ENCODE measurements at places on chromosomes 4 and X. TPM values are rescaled to one million over a fixed set of nuclear protein-coding genes. Genes with fewer than 3 reads are reported as not detected.

FREM3 gene
- polyA plus RNA-seq: 0.35 TPM

SHOX gene
- polyA plus RNA-seq: 1.3 TPM

MAGEA2B gene
- not detected for polyA plus RNA-seq

AP1S2 gene
- polyA plus RNA-seq: 52.7 TPM

GAGE12E gene
- not detected for polyA plus RNA-seq

LGI2 gene
- 6.0 TPM for polyA plus RNA-seq

PDCL2 gene
- not detected for polyA plus RNA-seq

SMIM31 gene
- polyA plus RNA-seq: not detected

AGA gene
- 6.9 TPM for polyA plus RNA-seq

DCHS2 gene
- 5.2 TPM for polyA plus RNA-seq

CENPI gene
- polyA plus RNA-seq: 6.2 TPM

MSX1 gene
- not detected for polyA plus RNA-seq

ERAS gene
- not detected for polyA plus RNA-seq

RIBC1 gene
- polyA plus RNA-seq: 0.60 TPM

TBC1D8B gene
- 8.7 TPM for polyA plus RNA-seq

FAM133A gene
- polyA plus RNA-seq: 0.19 TPM

NIPAL1 gene
- 9.7 TPM for polyA plus RNA-seq

ARMCX1 gene
- 84.4 TPM for polyA plus RNA-seq

TLR2 gene
- 2.7 TPM for polyA plus RNA-seq

GAGE12G gene
- not detected for polyA plus RNA-seq

TLR6 gene
- polyA plus RNA-seq: not detected

MUC7 gene
- not detected for polyA plus RNA-seq

PCDH10 gene
- polyA plus RNA-seq: 0.43 TPM

PHEX gene
- polyA plus RNA-seq: 3.3 TPM

ANOS1 gene
- polyA plus RNA-seq: 30.8 TPM

CENPVL1 gene
- not detected for polyA plus RNA-seq

ODAM gene
- not detected for polyA plus RNA-seq

POU3F4 gene
- polyA plus RNA-seq: not detected

EPHA5 gene
- 0.81 TPM for polyA plus RNA-seq

Data from muscle of arm (tissue), 14 donors.